ENCODE measurements at places on chromosomes 7 and 10. TPM values are rescaled to one million over a fixed set of nuclear protein-coding genes. Genes with fewer than 3 reads are reported as not detected.

COBL gene
- total RNA-seq: 10.4 TPM

ABLIM1 gene
- 304 TPM for total RNA-seq

KCNIP2 gene
- 0.84 TPM for total RNA-seq

GFRA1 gene
- 0.56 TPM for total RNA-seq

PIK3CG gene
- total RNA-seq: 0.56 TPM

TCERG1L gene
- total RNA-seq: 0.88 TPM

DNA sequence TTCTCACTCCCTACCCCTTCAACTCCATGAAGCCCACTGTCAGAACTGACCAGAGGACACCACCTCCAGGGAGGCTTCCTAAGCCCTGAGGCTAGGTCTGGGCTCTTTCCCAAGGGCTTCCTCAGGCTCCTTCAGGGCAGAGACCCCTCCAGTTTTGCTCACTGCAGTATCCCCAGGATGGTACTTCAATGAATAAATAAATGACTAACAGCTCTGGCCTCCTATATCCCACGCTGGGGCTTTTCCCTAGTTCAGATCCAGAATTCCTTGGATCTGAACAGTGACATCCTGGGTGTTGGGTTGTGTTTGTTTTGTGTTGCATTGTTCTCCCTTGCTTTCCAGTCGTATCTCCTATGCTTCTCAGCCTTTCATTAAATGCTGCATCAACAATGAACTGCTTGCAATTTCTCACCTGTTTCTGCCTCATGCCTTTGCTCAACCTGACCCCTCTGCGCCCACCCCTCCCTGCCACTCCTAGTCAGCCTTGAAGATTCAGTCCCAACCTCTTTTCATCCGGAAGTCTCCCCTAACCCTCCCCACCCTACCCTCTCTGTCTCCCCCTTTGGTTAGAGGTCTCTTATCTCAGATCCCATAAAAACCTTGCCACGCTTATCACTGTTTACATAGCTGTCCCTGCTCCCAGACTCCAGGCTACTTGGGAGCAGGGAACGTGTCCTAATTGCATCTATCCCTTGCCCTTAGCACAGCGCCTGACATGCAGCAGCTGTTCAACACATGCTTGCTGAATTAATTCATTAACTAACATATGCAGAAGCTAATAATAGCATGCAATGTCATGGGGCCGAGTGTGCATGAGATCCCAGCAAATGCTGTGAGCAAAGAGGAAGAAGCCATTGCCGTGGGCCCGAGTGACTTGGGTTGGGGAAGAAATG is 41.7 kb downstream of the PPP1R3C start:
- peak; percentile 6 for ATAC-seq

GRCh38 chr7:14341200-14341775 is 351.8 kb upstream of the ETV1 start:
- no peak for ATAC-seq

DNA sequence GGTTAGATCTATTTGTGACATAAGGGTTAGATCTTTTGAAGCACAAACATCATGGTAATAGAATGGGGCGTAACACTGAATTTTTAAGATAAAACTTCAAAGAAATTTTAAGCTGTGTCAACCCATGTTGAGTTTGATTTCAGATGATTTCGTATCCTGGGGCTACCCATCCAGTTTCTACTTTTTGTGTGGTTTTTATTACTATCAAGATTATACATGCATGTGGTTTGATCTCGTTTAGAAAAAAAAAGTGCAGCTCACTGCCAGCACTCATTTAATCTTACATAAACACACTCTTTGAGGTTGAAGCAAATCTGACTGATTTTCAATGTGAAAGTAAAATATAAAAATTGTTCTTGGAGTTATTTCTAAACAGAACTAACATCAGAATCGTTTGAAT is 140.8 kb upstream of the GRB10 start:
- ATAC-seq: no peak

DNA sequence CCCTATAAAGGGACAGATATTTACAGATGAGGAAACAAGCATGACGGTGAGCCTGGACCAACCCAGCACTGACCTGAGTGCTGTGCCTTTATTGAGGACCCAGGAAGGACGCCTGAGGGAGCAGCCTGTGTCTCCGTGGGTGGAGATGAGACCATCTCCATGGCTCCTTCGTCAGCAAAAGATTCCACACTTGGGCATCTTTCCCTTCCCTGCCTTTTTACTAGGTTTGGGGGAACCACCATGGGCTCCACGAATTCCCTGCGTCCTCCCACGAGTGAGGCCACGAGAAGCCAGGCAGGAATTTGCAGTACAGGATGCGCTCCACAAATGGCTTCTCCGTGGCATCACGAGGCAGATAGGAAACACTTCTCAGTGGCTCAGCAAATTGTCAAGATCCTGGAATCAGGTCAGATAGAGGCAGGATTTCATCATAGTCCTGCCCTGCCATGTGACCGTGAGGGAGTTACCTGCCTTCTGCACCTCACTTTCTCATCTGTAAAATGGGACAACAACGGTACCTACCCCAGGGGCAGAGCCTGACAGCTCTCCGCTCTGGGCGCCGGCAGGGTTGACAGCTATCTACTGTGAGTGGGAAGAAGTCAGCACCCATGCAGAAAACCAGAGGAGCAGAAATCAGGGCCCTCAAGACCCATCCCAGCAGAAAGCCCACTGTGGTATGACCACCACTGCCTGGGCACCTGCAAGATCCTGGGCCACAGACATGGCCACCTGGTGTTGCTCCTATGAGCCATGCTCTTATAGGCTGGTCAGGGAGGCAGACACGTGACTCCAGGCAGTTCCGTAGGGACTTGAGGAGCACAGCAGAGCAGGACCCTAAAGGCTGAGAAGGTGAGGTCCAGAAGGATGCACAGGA is 80.1 kb downstream of the GRID1 start:
- no peak for ATAC-seq

DNA sequence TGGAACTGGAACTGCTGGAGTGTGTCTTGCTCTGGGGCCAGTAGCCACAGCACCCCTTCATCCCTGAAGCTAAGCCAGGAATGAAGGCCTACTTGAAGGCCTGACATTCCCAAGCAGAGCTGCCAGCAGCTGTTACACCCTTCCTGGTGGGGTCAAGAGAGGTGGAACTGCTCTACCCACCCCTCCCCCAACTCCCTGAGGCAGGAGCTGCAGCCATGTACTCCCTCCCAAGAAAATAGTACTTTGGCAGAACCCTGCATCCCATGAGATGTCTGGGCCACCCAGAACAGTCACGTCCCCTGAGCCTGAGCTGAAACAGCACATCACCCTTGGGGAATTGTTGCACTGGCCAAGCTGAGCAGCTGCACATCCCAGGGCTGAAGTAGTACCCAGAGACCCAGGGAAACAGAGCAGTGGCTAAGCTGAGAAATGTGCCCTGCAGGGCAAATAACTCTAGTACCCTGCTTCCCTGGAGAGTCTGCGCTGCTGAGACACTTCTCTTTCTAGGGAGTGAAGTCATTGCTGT is 63.4 kb upstream of the PLA2G12B start:
- ATAC-seq: peak; percentile 78

DNA sequence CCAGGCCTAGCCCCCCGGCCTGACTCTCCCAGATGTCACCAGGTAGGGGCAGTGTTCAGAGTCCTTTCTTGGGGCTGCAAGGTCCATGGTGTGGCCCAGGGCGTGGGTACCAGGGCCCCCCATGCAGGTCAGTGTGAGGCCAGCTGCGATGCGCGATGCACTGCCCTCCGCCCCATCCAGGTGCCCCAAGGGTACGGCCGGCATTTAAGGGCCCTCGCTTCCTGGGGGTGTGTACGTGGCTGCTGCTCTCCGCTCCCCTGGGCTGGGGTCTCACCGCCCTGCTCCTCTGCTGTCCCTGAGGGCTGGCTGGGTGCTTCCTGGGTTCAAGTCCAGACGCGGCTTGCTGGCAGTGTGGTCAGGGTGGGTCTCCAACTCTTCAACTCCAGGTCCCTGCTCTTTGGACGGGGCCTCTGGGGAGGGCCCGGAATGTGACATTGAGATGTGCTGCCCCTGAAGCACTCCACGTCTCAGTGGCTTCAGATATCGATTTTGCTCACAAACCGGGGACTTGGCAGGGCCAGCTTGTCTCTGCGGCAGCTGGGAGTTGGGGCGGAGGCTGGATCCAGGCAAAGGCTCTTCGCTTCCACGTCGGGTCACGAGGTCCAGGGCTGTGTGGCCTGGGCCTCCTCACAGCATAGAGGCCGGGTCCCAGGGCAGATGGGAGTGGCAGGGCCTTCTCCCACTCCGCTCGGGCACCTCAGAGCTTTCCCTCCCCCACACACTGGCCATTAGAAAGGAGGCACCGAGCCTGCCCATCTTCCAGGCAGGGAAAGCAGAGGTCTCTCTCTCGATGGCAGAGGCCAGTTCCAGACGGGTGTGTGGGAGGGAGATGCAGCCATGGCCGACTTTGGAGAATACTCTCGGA is 93.2 kb downstream of the UNCX start:
- ATAC-seq: no peak

DNA sequence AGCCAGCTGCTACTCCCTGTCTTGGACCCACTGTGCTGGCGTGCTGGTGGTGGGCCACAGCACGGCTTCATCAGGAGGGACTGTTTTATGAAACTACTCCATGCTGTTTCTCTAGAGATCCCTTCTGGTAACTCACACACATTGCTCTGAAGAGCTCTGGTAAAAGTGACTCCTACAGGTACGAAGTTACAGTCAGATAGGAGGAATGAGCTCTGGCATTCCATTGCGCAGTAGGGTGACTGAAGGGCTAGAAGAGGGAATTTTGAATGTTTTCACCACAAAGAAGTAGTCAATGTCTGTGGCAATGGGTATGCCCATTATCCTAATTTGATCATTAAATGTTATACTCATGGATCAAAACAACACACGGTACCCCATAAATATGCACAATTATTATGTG is 609 bp downstream of the MAT1A start:
- no peak for ATAC-seq

DNA sequence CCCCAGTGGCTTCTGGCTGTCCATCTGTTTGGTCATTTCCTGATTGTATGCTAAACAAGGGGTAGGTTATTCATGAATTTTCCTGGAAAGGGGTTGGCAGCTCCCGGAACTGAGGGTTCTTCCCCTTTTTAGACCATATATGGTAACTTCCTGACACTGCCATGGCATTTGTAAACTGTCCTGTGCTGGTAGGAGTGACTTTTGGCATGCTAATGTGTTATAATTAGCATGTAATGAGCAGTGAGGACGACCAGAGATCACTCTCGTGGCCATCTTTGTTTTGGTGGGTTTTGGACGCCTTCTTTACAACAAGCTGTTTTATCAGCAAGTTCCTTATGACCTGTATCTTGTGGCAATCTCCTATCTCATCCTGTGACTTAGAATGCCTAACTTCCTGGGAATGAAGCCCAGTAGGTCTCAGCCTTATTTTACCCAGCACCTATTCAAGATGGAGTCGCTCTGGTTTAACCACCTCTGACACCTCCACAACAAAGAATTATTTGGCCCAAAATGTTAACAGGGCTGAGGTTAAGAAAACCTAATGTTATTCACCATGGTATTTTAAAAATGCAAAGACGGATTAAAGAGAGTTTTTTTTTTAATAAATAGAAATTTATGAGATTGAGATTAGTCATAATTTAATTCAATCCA is 2.4 kb upstream of the PTN start:
- ATAC-seq: no peak

DNA sequence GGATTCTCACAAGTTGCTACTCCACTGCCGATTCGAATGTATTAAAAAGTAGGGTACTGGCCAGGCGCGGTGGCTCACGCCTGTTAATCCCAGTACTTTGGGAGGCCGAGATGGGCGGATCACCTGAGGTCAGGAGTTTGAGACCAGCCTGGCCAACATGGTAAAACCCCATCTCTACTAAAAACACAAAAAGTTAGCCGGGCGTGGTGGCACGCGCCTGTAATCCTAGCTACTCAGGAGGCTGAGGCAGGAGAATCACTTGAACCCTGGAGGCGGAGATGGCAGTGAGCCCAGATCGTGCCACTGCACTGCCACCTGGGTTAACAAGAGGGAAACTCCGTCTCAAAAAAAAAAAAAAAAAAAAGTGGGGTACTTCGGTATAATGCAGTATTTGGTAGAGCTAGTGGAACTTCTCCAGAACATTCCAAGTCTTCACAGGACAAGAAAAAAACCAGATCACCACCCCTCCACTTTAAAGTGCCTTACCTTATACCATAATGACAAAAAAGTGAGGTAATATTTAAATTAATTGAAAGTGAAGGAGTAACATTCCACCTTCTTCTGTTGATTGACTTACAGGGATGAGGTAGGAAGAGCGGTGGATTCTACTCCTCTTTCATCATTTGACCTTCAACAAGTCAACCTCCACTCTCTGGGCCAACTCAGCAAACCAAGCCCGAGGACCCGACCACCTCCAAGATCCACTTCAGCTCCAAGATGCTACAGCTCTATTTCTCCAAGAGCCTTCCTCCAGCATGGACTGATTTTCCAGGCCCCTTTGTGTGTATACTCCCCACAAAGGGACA is 2.0 kb downstream of the BAZ1B start:
- ATAC-seq: no peak

DNA sequence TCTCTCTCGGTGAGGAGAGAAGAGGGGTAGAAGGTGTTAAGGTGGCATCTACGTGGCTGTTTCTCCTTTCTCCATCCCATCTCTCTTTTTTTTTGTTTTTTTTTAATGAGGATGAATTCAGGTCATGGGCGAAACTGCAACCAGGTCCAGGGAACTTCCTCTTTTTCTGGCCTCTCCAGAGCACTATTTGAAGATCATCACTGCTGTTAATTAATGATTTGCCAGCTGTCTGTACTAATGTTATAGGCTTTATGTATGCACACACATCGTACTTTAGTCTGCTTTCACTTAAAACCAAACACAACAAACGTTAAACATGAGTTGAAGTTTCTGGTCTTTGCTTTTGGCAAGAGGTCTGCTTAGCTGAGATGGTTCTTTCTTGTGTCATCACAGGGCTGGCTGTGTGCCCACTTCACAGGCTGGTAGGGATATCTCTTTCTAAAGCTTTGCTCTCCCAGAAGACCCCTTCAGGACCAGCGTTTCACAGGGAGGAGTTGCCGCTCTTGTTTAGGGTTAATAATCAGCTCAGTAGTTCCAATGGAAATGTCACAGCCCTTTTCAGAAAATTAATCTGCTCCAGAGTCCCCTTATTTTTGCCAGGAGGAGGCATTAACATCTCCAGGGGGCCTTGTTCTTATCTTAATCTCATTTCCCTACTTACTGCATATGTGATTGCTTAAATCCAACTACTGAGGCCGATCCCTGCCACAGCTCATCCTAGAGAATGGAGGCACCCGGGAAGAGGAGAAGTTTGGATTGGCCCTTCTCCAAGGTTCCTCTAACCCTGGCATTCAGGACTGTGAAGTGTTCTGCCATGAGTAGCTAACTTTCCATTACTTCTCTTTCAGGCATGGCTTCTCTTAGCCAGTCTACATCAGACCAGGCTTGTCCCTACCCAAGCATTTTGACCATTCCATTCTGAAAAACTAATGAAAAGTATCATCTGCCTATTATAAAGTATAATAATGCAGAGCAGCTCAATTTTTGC is 273.9 kb upstream of the NFE2L3 start:
- no peak for ATAC-seq

DNA sequence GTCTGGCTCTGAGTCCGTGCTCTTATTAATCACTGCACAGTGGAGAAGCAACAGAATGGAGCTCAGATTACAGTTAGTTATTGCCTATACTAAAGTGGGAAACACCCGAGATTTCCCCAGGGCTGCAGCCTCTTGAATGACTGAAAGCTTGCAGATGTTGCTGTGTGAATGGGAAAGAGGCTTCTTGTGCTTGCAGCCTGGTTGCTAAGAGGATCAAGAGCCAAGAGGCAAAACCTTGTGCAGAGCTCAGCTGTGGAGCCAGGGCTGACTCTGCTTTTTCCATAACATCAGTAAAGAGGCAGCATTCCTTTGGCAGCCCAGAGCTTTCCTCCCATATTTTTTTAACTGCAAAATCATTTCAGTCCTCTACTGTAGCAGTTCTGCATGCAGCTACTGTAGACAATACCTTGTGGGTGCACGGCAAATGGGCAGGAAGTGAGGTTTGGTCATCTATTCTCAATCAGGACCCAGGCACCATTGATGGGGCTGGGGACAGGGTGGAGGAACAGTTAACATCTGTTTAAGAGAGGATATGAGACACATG is 86.5 kb downstream of the RALA start:
- ATAC-seq: no peak
